Effector memory CD8-positive, alpha-beta T cell (primary cell): ENCODE measurements at places on chromosomes 16 and 17.

DNA sequence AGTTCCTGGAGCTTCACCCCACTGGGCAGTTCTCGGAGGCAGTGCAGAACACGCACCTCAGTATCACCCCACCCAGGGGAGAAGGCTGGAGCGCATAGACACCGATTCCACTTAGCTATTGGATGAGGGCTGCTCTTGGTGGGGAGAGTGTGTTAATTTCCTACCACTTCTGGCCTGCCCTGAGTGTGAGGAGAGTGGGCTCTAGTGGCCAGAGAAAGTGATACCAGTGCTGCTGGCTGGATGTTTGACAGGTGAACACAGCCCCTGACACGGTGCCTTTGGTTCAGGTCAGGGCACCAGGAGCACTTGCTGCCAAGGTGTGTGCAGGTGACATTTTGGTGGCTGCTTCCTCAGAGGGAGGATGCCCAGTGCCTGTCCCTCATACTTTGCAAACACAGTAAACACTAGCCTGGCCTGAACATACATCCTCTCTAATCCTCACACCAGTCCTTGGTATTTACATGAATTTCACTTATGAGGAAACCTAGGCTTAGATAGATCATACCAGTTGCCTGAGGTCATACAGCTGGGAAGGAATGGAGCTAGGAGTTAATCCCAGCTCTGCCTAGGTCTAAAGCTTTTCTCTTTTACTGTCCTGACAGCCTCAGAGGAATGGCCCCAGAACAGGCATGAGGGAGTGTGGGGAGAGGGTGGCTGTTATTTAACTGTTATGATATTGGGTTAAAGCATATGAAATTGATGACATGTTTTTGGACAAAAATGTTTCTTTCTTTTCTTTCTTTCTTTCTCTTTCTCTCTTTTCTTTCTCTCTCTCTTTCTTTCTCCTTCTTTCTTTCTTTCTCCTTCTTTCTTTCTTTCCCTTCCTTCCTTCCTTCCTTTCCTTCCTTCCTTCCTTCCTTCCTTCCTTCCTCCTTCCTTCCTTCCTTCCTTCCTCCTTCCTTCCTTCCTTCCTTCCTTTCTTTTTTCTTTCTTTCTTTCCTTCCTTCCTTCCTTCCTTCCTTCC lies 21.0 kb upstream of the ITGAX start:
- peak; percentile 23 for DNase-seq

GRCh38 chr16:13427943-13428342 lies 492.0 kb upstream of the ERCC4 start:
- DNase-seq = no peak

DNA sequence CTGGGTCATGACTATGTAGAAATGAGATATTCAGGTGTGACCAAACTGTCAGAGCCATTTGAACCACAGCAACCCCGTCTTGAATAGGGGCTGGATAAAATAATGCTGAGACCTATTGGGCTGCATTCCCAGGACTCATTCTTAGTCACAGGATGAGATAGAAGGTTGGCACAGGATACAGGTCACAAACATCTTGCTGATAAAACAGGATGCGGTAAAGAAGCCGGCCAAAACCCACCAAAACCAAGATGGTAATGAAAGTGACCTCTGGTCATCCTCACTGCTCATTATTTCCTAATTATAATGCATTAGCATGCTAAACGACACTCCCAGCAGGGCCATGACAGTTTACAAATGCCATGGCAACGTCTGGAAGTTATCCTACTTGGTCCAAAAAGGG lies 545.5 kb downstream of the TMEM114 start:
- DNase-seq = no peak

GRCh38 chr17:57898487-57899311 lies 48.9 kb upstream of the MRPS23 start:
- DNase-seq = no peak

- DNase-seq = no peak
Observed at GRCh38 chr16:19382084-19382801, 35.4 kb upstream of the TMC5 start.
